ENCODE measurements at places on chromosomes 5 and 9.

GRCh38 chr5:6125781-6126180 is 252.6 kb downstream of the MED10 start:
- DNase-seq = no peak

- peak; percentile 42 for DNase-seq
Observed at GRCh38 chr9:76456202-76456926, 2.6 kb upstream of the GCNT1 start.

GRCh38 chr5:151450605-151451004 is 3.2 kb downstream of the SLC36A1 start:
- DNase-seq = no peak

GRCh38 chr9:79215821-79216220 is 355.9 kb upstream of the TLE4 start:
- no peak for DNase-seq

- no peak for DNase-seq
Observed at GRCh38 chr5:34499001-34499734, 157.0 kb upstream of the RAI14 start.

- DNase-seq = no peak
Observed at GRCh38 chr5:89302102-89302891, 419.3 kb upstream of the MEF2C start.

DNA sequence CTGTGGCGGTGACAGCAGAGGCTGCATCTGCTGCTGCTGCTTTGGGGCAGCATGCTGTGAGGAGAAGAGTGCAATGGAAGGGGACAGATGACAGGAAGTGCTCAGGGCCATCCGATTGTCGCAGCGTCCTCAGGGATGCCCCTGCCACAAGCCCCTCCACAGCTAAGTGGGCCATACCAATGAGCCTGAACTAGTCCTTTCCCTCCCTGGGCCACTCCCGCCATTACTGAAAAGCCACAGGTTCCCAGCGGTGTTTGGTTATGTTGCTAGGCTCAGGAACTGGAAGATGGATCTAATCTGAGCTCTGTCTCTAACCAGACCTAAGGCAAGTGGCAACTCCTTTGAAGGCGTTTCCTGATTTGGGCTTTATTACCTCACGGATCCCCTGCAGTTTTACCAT is 109.2 kb downstream of the GAPVD1 start:
- no peak for DNase-seq
